ENCODE measurements at places on chromosomes 4 and X.

DNA sequence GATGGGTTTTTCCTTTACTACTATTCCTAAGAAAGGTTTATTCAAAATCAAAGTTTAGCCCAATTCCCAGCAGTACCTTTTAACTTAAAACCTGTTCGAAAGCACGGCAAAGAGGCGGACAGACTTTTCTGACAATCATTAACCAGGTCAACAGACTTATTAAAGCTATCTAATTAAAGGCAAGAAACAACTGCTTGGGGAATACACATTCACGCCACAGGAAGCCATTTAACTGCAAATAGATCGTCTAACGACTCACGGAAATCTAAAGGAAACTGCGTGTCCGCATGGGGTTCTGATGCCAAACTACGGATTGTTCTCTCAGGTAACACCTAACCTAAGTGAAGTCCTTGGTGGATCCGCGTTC is 663 bp upstream of the USP53 start:
- no peak for DNase-seq

DNA sequence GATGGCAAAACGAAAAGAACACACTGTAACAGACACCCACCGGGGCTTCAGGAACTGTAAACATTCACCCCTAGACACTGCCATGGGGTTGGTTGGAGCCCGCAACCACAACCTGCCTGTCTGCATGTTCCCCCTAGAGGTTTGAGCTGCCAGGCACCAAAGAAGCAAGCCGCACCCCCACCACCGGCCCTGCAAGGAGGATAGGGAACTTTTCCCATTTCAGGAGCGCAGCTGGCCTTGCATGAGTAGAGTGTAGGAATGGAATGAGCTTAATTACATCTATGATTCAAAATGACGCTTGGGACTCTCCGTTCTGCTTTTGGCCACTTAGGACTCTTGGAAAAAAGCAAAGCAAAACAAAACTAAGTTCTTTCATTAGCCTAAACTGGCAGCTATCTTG is 243.6 kb upstream of the CTSO start:
- DNase-seq, result peak; percentile 3

DNA sequence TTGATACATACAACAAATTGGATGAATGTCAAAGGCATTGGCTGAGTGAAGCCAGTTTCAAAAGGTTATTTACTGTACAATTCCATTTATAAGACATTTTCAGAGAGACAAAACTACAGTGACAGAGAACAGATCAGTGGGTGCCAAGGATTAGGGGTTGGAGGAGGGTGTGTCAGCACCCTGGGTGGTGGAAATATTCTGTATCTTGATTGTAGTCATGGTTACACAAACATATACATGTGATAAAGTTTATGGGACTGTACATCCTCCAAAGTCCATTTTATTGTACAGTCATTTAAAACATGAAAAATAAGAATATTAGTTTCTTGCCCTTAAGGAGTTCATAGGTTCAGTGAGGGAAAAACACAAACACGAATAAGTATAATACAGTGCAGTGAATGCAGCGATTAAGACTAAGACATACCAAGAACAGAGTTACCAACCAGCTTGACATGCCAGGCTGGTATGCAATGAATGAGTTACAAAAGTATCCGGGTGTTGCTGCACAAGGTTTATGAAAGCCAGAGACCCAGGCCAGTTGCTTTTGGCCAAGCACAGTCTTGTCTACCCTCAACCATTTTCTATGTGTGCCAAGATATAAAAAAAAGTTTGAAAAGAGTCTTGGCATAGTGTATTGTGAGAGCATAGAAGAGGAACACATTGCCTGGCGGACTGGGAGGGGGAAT is 123.6 kb downstream of the MSL3 start:
- no peak for DNase-seq

- DNase-seq, result no peak
Observed at GRCh38 chr4:10083861-10084641, 32.5 kb downstream of the WDR1 start.

GRCh38 chr4:107721436-107722100 is 1.5 kb upstream of the PAPSS1 start:
- DNase-seq, result peak; percentile 56

DNA sequence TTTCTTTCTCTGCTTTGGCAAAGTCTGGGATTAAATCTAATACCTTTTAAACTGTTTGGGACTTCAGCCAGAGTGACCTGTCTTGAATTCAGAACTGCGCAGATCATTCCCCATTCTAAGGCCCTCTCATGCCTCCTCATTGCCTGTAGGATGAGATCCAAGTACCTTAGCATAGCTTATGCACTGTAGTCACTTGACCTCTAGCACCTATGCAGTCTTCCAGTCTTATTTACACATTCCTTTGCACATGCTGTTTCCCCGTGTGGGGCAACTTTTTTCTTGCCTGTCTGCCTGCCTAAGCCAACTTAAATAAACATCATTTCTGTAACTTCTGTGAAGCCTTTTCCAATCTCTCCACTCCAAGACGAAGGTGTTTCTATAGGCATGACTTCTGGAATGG is 68.4 kb downstream of the AR start:
- no peak for DNase-seq

DNA sequence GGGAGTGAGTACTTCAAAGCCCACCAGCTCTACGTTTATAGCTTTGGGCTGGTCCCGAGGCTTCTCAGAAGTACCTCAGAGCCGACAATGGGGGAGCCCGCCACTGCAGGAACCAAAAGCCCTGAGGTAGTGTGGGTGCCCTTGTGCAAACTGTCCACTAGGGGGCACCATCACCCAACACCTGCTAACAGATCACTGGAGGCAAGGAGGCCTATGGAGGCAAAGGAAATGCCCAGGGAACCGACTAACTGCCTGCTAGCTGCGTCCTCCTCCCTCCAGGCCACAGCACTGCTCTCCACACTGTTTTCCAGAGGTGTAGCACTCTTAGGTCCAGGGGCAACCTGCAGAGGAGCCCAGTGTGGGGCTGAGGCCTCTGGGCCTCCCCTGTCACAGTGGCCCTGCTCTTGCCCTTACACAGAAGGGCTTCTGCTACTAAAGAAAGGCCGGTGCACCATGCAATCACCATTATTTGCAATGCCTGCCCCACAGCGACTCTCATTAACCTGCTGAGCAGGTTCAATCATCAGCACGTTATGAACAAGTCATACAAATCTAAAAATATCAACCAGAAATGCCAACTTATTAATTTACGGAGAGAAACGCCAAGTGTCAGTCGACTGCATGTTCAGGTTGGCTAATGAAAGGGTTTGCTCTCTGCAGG is 159.1 kb downstream of the NSUN7 start:
- DNase-seq, result peak; percentile 91

GRCh38 chrX:134023851-134024281 is 38.5 kb upstream of the GPC3 start:
- peak; percentile 28 for DNase-seq

GRCh38 chrX:4622486-4623167 is 909.2 kb upstream of the PRKX start:
- peak; percentile 48 for DNase-seq

DNA sequence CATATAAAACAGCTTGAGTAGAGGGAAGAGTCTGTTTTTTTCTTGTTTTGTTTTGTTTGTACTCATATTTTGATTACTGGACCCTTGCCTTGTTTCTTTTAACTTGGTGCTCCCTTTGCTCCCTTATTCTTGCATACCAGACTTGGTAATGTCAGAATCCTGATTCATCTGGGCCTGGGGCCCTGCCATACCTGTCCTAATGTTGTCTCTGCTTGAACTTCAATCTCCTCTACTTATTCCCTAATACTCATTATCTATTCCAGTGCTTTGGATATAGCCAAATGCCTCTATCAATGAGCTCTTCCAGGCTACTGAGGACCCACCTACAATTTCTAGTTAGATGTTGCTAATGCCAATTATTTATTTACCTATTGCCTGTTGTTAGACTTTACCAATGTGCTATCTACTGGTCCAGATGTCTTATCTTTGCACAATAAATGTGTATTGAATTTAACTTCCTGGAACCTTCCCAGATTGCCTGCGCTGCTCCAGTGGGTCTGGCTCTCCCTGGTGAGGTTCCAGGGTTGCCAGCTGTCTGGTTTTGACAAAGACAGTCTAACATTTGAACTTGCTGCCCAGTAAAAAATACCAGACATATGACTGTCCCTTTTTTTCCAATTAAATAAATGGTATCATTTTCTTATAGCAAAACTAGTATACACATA is 64.4 kb upstream of the ACSL4 start:
- no peak for DNase-seq

DNA sequence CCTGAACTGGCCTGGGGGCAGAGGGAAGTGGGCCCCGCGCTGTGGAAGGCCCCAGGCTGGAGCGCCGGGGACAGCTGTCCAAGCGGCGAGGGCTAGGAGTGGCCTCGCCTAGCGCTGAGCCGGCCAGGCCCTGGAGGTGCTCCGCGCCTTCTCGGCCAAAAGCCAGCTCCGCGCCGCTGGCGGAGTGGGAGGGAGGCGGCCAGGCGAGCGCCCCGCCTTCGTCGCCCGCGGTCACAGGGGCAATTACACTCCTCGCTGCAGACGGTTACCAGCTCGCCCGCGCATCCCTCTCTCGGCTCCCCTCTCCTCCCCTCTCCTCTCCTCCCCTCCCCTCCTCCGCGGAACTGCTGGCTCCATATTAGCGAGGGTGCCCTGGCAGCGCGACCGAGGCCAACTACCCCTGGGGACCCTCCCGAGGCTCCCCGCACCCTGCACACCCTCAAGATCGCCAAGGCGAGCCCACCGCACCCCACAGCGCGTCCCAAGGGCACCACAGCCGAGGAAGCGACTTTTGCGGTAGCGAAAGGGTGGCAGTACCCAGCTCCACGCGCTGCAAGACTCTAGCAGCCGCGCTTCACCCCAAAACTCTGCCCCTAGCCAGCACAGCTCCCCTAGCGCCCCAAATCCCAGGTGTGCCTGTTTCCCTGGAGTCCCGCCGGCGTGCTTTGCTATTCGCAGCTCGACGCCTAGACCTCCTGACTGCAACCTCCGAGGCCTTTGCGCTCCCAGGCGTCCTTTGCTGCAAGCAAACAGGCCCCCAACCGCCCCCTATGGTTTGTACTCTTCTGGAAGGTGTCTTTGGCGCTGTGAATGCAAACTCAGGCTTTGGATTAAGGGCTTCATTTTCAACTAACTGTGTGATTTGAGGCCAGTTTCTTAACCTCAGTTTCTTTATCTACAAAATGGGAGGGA is 91.4 kb downstream of the BCOR start:
- peak; percentile 81 for DNase-seq

DNA sequence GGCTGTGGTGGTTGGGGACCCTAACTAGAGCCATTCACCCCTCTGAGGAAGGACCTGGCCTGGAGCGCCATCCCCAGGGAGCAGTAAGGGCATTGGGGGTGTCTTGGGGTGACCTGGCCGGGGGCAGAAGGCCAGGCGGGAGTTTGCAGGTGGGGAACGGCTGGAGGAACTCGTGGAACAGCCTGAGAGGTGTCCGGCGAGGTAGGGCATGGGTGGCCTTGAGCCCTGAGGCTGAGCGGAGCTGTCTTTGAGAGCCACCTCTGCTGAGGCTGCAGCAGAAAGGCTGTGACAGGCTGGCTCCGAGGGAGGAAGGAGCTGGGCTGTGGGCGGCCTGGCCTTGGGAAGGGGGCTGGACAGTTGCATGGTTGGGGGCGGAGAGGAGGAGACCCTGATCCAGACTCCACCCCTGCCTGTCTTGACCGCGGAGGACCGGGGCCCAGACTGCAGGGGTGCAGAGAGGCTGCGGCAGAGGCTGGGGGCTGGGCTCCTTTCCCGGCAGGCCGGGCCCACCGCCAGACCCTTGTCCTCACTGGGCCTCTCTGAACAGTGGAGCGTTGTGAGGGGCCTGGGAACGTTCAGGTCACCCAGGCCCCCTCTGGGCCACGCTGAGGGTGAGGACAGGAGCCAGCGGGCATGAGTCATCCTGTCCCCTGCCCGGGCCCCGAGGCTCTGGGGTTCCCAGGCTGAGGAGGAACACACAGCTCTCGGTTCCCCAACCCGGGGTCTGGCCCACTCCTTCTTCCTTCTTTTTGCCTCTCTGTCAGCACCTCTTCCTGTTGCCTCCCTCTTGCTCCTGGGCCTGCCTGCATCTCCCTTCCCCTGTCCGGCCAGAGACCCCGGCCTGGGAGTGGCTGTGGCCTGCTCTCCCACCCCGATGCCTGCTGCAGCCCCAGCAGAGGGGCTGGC is 8.1 kb downstream of the SH3BP2 start:
- DNase-seq, result peak; percentile 66

DNA sequence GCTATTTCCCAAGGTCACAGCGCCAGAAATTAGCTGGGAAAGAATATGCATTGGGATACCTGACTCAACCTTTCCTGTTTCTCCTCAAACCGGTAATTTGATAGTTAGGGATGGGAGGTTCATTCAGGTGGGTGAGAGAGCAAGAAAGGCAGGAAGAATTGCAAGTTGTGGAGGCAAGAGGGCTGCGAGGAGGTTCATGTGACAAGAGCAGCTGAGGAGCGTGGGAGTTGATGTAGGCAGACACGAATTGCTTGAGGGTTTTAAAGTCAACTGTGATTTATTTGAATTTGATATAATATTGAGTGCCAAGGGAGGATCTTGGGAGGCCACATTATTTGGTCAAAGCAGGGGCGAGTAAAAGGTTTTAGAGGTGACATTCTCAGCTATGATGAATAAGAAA is 329.0 kb downstream of the STIM2 start:
- no peak for DNase-seq

GRCh38 chr4:102563000-102563399 is 61.8 kb downstream of the NFKB1 start:
- DNase-seq, result no peak

DNA sequence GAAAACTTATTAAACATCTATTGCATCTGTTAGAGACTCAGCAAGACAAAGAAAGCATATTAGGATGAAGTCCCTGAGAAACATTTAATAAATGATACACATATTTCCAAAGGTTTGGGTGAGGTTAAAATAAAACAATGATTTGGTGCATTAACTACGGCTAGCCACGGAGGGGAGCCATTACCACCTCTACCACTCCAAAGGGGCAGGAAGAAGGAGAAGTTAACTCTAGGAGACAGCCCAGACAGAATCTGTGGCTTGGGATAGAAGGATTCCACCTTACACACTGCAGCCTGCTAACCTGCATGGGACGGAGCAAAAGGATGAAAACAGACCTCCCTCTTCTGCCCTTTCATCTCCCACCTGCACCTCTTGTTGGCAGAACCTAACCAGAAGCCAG is 189.1 kb upstream of the C1QTNF7 start:
- peak; percentile 60 for DNase-seq

GRCh38 chr4:169818063-169818679 is 60.4 kb upstream of the HPF1 start:
- DNase-seq, result no peak

- no peak for DNase-seq
Observed at GRCh38 chr4:73917081-73917501, 47.9 kb downstream of the CXCL1 start.
